ENCODE measurements at places on chromosomes 6 and 20.

DNA sequence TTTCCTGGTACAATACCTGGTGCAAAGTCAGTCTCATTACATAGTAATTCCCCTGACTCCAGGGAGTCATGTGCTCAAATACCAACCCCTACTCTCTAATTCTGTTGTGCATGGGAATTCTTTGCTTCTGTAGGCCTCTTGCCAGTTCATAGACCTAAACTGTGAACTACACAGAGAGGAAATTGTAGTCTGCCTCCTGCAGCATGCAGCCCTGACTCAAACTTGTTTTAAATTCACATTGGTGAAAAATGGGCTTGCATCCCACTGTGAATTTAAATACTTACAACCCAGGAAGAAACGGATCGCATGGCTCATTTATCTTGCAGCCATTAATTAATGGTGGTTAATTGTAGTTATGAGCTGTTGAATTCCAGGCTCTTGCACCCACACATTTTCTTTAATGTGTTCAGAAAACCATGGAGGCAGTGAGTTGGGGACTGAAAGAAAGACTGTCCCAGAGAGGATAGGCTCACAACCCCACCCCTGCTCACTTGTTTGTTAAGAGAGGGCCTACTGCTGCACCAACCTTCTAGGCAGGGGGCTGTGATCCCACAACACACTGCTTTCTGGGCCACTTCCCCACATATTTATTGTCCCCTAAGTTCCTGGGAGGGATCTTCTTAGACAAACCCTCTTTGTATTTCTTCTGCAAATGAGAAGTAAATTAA, 579.1 kb downstream of the DHX35 start:
- DNase-seq: no peak

GRCh38 chr6:142891454-142891853, 53.5 kb downstream of the HIVEP2 start:
- no peak for DNase-seq

GRCh38 chr6:31822036-31822821, 5.3 kb upstream of the HSPA1B start:
- DNase-seq: peak; percentile 89

DNA sequence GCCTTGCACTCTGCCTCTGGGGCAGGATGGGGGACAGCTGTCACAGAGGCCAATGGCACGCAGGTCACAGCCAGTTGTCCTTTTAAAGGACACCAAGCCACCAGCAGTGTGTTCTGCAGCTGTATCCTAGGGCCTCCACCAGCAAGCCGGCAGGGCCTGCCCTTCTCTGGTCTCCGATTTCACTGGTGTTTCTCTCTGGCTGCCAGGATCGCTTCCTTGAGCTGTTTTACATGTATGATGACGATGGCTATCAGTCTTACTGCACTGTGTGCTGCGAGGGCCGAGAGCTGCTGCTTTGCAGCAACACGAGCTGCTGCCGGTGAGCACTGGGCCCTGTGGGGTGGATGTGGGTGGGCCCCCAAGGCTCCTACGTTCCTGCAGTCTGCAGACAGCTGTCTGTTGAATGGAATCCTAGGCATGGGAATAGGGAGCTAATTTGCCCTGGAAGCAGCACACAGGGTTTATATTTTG, 22.7 kb upstream of the MAPRE1 start:
- DNase-seq: no peak

DNA sequence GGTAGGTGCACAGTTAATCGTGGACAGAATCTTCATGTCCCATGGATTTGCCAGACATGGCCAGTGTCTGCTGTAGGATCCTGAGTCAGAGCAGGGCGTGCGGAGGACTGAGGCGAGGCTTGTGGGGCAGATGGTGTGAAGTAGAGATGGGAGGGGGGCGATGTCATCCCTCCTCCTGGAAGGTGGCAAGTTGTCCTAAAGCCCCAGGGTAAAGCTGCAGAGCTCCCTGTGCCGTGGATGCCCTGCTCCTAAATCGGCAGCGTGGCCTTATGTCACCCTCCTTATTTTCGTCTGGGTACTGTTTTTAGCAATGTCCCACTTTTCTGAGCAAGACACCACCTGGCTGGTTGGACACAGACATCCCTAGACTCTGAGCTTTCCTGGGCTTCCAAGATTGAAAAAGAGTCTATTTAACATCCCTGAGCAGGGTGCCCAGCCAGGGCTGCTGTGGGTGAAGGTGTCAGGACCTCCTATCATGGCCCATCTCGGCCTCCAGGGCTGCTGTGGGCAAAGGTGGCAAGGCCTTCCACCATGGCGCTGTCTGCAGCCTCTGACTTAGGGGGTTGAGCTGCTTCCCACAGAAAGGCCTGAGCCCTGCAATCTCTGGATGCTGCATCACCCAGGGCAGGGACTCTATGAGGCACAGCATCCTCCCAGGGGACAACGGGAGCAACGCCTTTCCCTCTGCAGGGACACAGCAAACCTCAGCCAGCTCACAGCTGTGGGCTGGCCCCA, 145.4 kb downstream of the TTLL2 start:
- DNase-seq: no peak

GRCh38 chr6:34922177-34922663, 33.2 kb downstream of the ANKS1A start:
- DNase-seq: no peak

DNA sequence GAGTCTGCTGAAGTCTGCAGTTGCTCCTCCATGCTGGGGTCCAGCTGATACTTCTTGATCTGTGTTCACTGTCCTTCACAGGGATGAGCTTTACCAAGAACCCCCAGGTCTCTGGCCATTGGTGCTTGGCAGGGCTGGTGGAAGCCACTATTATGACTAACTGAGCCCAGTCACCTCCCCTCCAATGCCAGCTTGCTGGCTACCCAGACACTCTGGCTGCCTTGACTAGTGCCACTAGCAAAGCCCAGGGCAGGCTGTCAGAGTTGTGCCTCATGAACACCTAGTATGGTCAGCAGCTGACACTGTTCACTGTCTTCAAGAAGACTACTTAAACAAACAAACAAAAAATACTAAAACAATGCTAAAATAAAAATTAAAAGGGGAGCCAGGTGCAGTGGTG, 8.8 kb downstream of the ASIP start:
- no peak for DNase-seq

GRCh38 chr6:5667737-5668136, 339.0 kb downstream of the NRN1 start:
- DNase-seq: no peak

DNA sequence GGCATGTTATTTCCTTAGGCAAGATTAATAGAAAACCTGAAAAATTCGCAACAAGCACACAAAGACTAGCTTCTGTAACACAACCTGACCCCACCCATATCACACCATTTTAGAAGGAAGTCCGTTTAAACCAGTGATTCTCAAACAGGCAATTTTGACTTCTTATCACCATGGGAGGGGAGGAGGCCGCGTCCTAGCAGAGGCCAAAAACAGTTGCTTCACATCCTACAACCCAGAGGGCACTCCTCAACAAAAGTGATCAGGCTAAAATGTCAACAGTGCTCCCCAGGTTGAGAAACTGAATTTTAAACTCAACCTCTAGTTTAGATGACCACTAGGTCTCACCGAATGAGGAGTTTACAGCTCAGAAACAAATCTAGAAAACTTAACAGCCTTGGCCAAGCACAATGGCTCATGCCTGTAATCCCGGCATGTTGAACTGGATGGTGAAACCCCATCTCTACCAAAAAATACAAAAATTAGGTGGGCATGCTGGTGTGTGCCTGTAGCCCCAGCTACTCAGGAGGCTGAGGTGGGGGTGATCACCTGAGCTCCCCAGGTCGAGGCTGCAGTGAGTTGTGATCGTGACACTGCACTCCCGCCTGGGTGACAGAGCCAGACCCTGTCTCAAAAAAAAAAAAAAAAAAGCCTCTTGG, 3.4 kb downstream of the SNX5 start:
- no peak for DNase-seq

DNA sequence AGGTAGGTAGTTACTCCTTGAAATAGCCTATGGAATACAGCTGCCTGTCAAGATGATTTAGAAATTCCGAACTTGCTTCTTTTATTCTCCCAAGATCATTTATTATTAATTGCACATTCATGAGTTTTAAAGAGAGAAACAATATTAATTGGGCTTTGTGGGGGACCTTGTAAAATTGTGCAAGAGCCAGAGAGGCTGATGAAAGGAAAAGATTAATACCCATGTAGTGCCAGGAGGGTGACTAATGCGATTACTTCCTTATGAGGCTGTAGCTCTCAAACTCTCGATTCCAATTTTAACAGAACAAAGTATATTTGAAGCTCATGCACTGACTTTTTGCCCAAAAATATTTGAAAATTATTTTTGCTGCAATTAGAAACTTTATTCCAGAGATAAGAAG, 423.8 kb upstream of the ID4 start:
- DNase-seq: no peak

DNA sequence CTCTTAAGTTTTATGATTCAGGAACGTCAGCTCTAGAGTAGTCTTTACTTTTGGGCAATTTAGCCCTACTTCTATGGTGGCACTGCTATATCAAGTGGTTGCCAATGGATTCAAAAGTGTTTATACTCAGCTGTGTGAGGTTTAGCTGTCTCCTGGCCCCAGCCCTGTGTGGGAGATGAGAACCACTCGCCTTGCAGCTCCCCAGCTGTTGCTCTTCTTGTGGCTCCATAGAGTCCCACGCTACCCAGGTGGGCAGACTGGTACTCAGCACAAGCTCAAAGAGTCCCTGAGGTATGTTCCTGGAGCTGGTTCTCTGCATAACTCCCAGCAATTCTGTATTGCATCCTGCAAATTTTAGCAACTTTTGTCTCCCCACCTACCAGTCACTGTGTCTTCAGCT, 59.6 kb downstream of the C6orf118 start:
- no peak for DNase-seq

DNA sequence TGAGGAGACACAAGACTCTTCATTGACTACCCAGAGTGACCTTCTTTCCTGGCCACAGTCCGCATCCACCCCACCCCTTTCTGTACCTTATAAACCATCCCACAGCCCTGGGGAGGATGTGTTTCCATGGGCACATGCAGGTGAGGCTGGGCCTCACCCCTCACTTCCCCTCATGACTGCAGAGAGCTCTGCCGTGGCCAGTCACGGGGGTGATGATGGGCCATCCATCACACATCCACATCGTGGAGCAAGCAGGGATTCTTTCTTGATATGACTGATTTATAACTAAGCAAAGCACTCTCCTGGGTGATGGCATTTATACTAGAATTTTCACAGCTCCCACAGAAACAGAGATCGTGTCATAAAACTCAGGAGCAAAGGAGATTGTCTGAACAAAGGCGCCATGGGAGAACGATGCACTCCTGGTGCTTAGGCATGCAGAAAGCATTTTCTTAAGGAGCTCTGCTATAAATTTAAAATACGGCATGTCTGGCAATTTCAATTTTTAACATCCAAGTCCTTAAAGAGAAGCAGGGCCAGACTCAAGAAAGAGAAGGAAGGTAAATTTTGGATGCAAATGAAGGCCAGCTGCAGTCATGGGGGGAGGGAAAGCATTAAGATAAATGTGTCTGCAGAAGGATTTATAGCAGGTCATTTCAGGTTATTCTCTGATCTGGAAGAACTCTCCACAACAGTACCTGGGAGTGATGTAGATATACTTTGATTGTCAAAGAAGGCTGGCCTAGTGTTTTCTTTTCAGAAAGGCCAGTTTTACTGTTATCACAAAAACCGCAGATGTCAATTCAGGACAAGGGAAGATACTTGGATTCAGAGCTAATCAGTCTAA, 777.0 kb downstream of the C6orf118 start:
- no peak for DNase-seq

- peak; percentile 51 for DNase-seq
Observed at GRCh38 chr6:25027221-25027916, 91.6 kb upstream of the RIPOR2 start.

GRCh38 chr6:165988757-165989456, 178.7 kb downstream of the TBXT start:
- DNase-seq: no peak

DNA sequence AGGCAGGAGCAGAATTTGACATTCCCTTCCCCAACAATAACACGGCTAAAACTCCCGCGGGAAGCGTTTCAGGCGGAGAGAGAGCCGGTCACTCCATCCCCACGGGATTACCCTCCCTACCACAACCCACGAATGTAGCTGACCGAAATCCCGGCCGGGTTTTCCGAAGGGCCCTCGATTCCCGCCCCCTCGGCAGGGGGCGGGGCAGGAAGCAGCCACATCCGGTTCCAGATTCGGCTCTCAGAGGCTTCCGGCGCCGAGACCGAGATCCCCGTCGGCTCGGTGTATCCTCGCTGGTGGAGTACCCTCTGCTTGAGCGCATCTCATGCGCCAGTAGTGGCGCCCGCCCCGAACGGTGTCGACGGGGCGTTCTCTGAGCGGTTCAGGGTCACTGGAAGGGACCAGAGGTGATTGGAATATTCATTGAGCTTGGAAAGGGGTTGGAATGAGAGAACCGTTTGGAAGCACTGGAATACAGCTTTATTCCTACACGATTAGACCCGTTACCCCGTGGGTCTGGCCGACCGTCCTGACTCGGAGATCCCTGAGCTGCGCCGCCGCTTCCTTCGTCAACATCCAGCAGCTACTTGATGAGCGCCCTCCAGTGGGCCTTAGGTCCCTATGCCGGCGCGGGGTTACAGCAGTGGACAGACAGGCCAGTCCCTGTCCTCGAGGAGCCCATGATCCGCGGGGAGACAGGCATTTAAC, 649 bp upstream of the RGL2 start:
- DNase-seq: peak; percentile 92

- peak; percentile 83 for DNase-seq
Observed at GRCh38 chr20:63345328-63346100, 15.6 kb downstream of the CHRNA4 start.

GRCh38 chr6:114276783-114277182, 66.0 kb downstream of the HS3ST5 start:
- DNase-seq: no peak

DNA sequence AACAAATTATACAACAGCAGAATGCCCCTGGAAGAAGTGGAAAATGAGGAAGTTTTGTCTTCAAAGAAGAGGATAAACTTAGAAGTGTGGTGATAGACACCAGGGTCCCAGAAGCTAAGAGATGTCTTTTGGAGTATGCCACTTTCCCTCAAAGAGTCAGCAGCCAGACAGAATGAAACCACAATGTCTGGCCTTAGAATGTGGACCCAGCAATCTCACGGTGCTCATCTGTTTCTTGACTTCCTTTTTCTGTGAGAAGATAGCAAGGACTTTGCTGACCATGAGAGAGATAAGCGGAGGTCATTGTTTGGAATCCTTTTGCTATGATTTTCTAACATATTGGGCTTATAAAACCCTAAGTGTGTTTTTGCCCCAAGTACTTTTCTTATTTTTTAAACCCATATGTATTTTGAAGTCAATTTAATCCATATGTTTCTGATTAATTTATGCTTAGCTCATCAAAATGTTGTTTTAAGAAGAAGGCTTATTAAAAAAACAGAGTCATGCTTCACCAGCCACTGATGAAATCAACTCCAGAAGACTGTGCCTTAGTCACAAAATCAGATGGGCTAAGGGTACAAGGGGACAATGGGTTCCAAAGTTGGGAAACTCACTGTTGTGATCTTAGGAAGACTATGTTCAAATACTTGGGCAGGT, 451.2 kb upstream of the JAG1 start:
- DNase-seq: no peak

DNA sequence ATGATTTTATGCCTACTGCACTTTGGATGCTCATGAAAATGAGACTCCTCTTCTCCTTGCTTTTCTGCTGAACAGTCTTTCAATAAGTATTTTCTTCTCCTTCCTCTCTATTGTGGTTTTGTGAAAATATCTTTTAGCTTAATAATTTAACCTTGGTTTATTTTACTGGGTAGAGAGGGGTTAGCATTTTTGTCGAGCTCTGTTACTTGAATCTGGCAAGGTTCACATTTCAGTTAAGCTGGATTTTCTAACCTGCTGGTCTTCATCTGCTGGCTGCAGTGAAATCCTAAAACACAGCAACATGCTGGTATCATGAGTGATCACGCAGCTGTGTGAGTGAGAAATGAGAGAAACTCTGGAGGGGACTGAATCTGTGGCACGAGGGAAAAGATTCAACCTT, 222.7 kb upstream of the NOX3 start:
- no peak for DNase-seq

All from thyroid gland (tissue), 4 donors.